GM12891 (cell line): ENCODE measurements at places on chromosomes 5 and 9.

DNA sequence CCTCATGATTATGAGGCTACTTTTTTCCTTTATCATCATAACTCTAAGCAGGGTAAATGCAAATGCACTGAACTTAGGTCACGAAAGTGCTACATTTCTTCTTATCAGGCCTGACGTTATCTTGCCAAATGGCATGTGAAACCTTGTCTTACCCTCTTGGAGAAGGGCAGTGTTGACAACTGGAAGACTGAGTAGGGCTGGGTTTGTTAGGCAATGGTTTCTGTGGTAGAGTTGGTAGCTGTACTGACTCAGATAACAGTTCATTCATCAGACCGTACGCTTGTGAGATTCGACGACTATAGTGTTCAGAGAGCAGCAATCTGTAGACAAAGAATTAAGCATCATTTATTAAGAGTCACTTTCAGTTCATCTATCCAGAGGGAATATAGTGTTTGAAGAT is 127.7 kb downstream of the CPLANE1 start:
- DNase-seq = no peak

DNA sequence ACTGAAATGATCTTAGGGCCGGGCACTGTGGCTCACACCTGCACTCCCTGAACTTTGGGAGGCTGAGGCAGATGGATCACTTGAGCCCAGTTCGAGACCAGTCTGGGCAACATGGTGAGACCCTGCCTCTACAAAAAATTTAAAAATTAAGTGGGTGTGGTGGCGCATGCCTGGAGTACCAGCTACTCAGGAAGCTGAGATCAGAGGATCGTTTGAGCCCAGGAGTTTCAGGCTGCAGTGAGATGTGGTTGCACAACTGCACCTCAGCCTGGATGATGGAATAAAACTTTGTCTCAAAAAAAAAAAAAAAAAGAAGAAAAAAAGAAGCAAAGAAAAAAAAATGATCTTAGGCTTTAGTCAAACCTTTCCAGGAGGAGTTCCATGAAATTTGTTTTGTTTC is 41.8 kb downstream of the MEF2C start:
- DNase-seq = no peak

- DNase-seq = no peak
Measured at GRCh38 chr5:160064995-160065614, 54.1 kb downstream of the PWWP2A start.

DNA sequence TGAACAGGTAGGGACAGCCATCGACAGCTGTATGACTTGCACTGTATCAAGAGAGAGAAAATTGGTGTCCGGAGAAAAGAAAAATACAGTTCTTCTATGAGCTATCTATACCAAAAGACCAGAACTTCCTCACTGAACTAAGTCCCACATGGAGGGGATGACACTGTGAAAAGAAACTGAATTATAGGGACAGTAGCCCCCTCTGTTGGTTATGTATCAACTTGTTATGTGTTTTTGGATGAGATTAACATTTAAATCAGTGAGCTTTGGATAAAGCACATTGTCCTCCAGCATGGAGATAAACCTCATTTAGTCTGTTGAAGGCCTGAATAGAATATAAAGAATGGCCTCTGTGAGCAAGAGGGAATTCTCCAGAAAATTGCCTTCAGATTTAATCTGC is 176.6 kb upstream of the SH3GL2 start:
- no peak for DNase-seq

GRCh38 chr9:89476546-89476945 is 21.4 kb downstream of the SEMA4D start:
- DNase-seq = no peak

GRCh38 chr9:128788445-128788844 is 1.4 kb downstream of the TBC1D13 start:
- no peak for DNase-seq

GRCh38 chr9:72734631-72735030 is 213.2 kb downstream of the TMC1 start:
- no peak for DNase-seq

DNA sequence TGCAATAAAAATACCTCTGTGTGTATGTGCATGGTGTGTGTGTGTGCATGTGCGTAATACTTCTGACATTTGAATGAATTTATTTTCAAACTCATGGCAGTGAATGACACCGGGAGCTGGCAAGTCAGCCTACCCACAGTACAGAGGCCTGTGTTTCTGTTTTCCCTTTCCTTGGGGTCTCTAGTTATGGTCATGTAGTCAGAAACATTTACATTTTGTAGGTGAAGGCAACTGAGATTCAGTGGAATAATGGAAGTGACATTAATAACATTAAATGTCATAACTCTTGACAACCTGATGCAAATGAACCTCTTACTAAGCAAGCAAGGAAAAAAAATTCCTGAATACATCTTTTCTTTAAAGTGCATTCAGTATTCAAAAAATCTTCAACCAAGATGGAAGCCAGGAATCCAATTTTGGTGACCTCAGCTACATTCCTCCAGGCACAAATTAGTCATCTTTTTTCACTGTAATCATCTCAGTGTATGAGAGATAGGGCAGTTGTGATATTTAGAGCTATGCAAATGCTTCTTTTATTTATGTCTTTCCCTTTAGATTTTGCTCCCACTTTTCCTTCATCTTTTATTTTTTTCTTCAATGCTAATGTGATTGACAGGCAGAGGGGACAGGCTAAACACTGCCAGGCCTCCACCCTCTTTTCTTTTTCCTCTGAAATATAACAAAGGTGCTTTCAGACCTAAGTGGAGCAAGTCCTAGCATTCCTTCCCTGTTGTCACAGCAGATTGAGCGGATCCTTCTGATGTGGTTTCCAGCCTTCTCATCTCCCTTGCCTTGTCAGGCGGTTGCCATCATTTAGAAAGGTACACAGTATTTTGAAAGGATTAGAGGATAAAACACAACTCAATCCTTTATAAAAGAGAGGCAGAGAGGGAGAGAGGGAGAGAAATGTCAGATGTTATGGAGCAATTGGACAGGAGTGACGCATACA is 569.8 kb upstream of the ADAMTS16 start:
- no peak for DNase-seq

DNA sequence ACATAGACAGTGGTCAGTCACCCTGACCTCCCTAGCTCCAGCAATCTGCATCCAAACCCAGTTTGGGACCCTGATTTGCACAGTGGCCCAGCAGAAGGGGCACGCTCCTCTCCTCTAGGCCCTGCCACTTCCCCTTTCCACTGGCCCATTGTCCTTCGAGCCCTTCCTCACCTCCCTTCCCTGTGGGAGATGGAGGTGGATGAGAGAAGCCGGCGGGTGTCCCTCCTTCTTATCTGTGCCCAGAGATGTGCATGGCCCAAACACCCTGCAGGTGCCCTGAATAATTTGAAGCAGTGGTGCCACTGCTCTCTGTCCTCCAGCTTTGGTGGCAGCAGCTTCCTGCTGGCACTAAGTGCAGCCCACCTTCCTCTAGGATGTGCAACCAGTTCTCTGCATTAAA is 140.0 kb downstream of the BARX1 start:
- no peak for DNase-seq
